ENCODE measurements at places on chromosomes 5 and 9.

DNA sequence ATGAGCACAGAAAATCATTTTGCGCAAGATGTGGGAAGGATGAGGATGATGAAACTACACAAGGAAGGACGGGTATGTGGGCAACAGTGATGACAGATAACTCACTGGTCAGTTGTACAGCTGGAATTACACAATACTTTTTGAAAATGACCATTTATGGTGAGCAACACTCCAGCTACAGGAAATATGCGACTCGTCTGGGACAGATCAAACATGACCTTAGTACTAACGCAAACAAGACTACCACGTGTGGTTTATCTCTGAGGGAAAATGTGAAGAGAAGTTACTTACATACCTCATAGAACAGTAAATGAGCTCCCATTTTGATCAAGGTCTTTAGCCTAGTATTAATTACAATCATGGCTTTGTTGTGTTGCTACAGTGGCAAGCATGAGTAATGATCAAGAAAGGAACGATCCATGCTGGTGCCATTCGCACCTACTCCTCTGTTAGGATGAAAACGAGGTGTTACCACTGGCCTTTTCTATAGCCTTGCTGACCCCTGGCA is 456.9 kb downstream of the BNC2 start:
- no peak for DNase-seq

DNA sequence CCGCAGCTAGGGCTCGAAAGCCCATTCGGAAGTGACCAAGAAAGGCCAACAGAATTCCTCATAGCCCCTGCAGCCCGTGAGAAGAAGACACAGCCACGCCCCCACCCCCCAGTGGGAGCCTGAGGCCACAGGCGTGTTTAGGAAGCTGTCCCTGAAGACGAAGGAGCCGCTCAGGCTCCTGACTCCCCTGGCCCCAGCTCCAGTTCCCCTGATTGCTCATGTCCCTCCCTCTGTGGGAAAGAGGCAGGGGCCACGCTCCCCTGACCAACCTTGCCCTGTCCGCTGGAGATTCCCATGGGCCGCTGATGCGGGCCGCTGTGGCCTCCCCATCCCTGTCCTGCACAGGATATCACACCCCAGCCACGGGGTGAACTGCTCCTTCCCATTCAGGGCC is 13.6 kb downstream of the ROPN1L start:
- DNase-seq: no peak

DNA sequence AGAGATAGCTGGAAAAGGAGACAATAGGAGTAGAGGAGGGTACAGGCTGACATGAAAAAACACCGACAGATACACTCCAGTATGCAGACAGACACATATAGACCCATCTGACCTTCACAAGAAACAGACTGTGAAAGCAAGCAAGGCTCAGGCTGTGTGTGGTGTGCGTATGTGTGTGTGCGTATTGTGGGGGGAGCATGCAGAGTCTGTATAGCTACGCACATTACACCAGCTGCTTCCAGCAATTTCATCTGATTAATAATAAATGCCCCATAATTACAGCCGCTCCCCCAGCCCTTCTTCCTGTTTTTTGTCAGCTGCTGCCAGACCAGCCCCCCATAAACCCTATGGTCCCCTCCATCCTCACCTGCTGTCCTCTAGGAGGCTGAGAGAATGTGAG is 6.7 kb downstream of the CNTFR start:
- no peak for DNase-seq

DNA sequence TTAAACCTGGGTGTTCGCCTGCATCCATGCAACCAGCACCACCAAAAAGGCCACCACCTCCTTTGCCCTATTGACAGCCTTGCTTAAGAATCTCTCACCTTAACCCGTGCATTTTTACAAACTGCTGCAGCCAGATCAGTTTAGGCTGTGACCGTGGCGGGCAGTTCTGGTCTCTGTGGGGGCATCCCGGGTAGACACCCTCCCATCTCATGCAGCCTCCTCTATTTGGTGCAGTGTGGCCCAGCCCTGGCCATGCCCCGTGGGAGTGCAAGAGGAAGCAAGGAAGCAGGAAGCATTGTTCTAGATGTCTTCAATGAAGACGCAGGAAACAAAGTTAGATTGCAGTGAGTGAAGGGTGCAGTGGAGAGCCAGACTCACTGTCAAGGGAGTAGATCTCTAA is 108.8 kb upstream of the MVB12B start:
- no peak for DNase-seq

Measured in stimulated activated CD4-positive, alpha-beta T cell treated with anti-CD3 and anti-CD28 coated beads, TNF-alpha, amount 100 ng/mL, for 24 hours (primary cell).